ENCODE measurements at places on chromosomes 3 and 15.

- DNase-seq = no peak
Measured at GRCh38 chr3:53688066-53688465, 158.2 kb downstream of the CHDH start.

GRCh38 chr3:101896083-101896757, 46.9 kb downstream of the NFKBIZ start:
- no peak for DNase-seq

DNA sequence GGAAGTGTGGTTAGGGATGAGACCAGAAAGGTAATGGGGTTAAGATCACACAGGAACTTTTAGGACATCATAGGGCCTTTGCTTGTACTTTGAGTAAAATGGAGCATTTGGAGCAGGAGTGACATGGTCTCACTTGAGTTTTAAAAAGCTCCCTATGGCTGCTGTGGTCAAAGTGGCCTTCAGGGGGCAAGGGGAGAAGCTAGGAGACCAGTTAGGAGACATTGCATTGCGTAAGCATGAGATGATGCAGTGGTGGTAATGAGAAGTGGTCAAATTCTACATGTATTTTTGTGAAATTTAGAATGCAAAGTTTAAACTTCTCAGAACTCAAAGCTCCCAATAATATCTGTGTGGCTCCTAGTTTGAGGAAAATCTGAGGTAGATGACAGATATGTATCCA, 27.9 kb downstream of the MED12L start:
- no peak for DNase-seq

DNA sequence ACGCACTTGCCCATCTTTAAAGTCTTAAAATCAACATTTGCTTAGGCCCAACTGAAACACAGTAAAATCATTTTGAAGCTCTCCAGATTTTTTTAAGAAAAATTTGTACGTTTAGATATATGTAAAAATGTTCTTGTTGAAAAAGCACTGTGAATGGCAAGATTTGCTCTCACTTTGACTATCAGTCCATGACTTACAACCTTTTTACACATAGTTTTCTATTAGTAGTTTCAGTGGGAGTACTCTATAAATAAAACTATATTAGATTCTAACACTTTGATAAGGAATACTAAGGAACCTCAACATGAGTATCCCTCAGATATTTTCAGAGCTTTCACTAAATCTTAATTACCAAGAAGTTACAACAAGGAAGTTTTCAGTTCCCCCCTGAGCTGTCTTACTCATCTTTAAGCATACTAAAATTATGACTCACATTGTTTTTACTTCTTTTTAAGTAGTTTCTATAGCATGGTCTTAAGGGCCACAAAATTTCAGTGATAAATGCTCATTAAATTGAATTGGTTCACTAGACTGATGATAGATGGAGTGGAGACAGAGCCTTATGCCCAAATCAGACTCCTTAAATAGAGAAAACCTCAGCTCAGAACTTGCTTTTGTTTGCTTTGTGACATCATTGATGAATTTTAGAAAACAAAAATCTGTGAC, 31.6 kb upstream of the RAP2B start:
- DNase-seq = no peak

DNA sequence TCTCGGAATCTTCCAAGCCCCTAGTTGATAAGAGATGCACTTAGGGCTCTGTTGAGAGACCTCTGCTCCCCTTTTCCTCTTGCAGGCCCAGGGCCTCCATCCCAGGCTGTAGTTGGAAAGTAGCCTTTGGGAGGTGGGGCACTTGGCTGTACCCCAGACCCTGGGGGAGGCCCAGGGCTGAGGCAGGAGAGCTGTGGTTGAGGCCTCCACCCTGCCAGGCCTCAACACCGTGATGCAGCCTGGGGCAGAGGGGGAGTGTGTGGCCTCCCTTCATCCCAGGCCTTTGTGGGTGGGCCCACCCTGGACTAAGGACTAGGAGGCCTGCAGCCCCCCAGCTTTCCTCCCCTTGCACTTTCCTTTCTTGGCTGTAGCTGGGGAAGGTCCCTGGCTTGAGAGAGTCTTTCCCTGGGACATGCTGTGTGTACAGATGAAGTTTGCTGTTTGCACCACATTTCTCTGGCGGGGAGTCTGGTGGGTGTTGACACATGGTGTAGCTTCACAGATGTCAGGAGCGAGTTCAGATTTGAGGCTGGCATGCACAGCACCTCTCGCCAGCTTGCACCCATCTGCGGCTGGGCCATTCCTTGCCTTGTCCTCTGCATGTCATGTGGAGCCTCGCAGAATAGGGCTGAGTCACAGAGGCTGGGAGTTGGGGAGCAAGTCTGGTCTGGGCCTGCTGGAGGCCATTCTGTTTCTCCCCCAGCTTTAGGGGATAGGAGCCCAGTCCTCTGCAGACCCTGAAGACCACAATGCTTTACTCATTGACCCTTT, 13.7 kb downstream of the PLEKHO2 start:
- no peak for DNase-seq

DNA sequence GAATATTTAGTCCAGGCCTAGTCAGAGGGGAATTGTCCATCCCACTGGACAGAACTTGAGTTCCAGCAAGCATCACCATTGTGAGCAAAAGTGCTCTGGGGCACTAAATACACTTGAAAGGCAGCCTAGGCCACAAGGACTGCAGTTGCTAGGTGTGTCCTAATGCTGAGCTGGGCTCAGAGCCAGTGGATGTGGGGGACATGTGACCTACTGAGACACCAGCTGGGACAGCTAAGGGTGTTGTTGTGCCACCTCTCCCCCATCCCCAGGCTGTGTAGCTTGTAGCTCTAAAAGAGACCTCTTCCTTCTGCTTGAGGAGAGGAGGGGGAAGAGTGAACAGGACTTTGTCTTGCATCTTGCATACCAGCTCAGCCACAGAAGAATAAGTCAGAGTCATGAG, 120.9 kb downstream of the DTWD1 start:
- no peak for DNase-seq

- peak; percentile 62 for DNase-seq
Measured at GRCh38 chr3:72523429-72524151, 324.7 kb downstream of the SHQ1 start.

DNA sequence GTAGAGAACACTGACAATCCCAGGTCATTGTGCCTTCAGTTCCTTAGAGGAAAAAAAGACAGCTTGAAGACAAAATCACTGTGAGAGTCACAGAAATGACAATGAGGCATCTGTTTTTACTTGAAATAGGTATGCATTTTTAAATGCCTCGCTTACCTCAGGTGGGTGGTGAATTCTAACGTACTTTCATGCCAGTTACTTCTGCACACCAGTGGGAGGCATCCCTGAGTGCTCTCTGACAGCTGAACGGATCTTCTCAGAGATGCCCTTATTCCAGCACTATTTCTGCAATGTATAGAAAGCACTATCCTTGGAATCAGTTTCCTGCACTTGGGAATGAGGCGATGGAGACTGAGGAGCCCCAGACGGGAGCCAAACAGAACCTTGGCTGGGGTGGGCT, 16.2 kb downstream of the DPH3 start:
- no peak for DNase-seq

DNA sequence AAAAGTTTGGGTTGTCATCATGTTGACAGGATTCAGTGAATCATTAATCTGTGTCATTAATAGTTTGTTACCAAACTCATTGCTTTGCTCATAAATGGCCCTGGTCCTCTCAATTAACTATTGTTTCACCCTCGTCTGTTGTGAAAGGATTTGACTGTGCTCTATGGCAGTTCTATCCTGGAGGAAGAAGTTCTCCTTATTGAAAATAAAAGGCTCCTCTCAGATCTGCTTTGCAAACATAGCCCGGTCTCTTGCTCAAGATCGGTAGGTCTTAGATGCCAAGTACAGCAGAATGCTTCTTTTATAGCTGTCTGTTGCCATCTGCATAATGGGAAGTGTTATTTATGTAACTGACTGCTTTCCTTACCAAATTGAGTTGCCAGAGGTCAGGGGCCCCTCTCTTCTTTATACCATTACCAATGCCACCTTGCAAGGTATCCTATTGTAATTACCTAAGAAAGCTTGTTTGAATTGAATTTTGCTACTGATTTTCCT, 146.5 kb downstream of the EBLN2 start:
- no peak for DNase-seq

GRCh38 chr3:10614168-10614567, 108.8 kb upstream of the ATP2B2 start:
- DNase-seq = no peak

- peak; percentile 36 for DNase-seq
Measured at GRCh38 chr3:140850210-140850955, 91.3 kb upstream of the SLC25A36 start.

- DNase-seq = no peak
Measured at GRCh38 chr3:184158404-184158803, 3.2 kb downstream of the DVL3 start.

GRCh38 chr3:127822041-127822681, at the start of gene MGLL:
Gene MGLL (minus strand): TSS chr3:127822515. CDS start chr3:127822318, 197 bp downstream.
- peak; percentile 35 for DNase-seq

DNA sequence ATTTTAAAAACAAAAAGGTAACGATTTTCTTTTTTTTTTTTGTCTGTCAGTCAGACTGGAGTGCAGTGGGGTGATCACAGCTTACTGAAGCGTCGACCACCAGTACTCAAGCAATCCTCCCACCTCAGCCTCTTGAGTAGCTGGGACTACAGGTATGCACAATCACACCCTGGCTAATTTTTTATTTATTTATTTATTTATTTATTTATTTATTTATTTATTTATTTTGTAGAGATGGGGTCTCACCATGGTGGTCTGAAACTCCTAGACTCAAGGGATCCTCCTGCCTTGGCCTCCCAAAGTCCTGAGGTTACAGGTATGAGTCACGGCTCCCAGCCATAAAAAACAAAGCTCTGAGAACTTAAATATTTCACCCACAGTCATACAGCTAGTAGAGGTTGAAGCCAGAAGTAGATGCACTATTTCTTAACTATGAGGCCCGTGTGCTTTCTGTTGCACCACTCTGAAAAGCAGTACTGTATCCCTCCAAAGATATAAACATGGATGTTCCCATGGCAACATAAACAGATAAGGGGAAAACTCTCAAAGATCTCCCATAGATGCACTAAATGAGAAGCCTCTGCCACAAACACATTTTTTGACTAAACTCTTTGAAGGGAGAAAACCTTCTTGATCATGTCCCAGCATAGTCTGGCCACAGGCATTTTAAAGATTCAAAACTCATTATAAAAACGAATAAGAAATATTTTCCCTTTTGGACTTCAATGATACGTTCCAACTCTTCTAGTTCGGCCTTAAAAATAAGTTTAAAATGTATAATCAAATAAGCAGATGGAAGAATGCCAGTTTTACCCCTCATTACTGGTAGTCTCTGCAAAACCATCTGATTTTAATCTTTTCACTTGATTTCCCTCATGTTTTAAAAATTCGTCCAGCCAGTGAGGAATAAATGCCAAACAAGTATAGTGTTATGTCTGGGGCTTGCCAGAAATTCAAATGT, 162.3 kb upstream of the ARHGEF26 start:
- peak; percentile 8 for DNase-seq

- peak; percentile 42 for DNase-seq
Measured at GRCh38 chr3:66376568-66376967, 124.3 kb downstream of the LRIG1 start.

GRCh38 chr3:148865049-148865448, at the start of gene CPA3:
Gene CPA3 (plus strand): TSS chr3:148865296. CDS start chr3:148865308, 12 bp downstream.
- no peak for DNase-seq

- DNase-seq = no peak
Measured at GRCh38 chr3:160806094-160806493, 50.1 kb downstream of the PPM1L start.

DNA sequence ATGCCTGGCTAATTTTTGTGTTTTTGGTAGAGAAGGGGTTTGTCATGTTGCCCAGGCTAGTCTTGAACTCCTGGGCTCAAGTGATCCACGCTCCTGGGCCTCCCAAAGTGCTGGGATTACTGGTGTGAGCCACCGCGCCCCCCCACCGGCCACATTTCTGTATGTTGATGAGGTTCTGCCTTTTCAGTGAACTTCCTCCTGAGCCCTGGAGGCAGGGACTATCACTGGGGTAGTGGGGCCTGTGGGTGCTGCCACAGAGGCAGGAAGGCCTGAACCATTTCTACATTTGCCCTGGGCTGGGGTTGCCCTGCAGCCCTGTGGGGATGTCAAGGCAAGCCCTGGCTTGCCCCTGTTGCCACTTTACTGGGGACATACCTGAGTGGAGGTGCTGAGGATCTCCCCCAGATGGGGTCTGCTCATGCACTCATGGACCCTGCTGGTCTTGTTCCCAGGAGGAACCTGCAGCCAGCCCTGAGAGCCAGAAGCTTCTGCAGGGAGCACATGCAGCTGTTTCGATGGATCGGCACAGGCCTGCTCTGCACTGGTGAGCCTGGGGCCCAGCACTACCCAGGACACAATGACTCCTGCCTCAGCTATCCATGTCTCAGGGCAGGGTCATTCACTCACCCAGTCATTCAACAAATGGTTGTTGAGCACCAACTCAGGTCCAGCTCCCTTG, 5.7 kb downstream of the SLC28A1 start:
- DNase-seq = no peak

- DNase-seq = no peak
Measured at GRCh38 chr3:7205535-7205934, 344.6 kb downstream of the GRM7 start.

DNA sequence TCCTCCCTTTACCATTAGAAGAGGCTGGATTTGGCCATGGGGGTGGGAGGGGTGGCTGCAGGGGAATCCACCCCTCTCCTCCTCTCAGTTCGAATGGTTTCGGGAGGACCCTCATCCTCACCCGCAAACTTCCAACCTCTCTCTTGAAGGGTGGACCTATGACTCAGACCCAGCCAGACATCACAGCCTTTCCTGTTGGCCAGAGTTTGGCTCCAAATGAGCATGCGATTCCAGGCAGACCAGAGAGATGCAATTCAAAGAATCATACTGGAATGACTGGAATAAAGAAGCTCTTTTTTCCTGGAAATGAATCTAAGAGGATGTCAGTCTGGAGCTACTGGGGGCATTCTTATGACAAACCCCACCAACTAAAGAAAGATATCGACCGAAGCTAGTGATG, 516.7 kb upstream of the MDFIC2 start:
- DNase-seq = no peak

DNA sequence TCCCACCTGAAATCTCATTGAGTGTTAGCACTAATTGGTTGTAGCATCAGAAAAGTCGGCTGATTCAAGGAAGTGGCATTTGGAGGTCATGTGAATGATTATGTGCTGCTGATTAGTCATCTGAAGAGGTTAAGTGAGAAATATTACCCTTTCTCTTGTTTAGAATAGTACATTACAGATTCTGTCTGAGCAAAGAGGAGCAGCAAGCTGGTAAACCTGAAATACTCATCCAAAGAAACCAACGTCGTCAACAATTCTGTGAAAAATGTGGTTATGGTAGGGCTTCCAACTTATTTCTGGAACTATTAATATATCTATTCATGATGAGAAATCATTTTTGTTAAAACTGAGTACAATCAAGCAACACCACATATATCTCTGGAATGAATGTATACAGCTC, 1024.9 kb downstream of the TUSC7 start:
- no peak for DNase-seq

- peak; percentile 65 for DNase-seq
Measured at GRCh38 chr3:194058189-194058571, 77.8 kb upstream of the HES1 start.

- no peak for DNase-seq
Measured at GRCh38 chr15:56837273-56837672, 81.2 kb upstream of the TCF12 start.

GRCh38 chr15:75725719-75726607, 13.3 kb upstream of the CSPG4 start:
- no peak for DNase-seq

Data from SW480 (cell line).